Erythroblast (primary cell): ENCODE measurements at places on chromosomes 5 and 9.
A peak's percentile ranks its signal among the peaks of the same experiment; 100 is the strongest.

DNA sequence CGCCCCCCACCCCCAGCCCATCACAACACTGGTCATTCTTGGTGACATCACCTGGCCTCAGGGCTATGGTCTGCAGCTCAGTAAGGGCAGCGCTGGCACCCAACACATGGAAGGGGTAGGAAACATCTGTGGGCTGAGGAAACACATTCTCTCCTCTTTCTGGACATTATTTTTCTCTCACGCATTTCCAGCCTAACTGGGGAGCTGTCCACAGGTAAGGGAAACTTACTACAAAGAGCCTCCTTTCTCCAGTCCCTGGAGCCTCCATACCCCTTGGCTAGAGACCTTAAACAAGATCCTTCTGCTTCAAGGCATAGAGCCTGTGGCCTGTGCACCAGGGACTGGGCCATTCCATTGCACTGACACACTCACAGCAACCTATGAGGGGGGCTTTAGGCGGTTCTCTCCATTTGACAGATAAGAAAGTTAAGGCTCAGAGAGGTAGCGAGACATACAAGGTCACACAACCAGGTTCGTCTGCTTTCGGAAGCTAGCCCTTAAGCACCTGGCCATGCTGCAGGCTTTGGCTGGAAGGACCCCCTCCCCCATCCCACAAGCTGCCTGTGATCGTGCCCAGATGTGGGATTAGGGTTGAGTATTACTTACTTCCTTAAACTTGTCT lies 40.7 kb downstream of the CXXC5 start:
- DNase-seq = no peak

- DNase-seq = no peak
Measured at GRCh38 chr9:121404906-121405305, 34.9 kb upstream of the STOM start.

- DNase-seq = no peak
Measured at GRCh38 chr5:117594166-117594565, 1019.5 kb upstream of the SEMA6A start.

DNA sequence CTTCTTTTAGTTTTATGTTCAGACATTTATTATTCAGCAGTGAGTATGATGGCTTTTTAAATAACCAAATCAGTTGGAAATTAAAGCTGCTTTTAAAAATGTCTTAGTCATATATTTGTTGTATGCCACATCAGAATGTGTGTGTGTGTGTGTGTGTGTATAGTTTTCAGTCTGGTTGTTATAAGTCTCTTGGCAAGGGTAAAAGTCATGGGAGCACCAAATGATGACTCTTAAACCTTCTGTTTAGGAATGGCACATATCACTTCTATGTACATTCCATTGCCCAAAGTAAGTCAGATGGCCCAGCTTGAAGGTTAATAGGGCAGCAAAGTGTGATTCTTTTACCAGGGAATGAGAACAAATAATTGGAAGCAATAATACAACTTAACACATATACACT lies 135.9 kb downstream of the RNF180 start:
- no peak for DNase-seq

DNA sequence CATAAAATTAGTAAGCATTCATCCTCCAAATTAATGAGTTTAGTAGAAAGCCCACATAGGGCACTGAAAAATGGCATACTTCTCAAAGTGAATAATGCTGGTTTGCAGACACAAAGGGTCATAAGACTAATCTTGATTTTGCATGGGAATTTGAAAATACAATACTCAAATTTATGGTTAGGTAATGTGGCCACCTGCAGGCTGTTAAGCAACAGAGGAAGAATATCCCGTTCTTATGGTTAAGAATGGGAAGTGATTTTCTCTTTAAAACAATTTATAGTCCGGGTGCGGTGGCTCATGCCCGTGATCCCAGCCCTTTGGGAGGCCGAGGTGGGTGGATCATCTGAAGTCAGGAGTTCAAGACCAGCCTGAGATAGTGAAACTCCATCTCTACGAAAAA lies 9.4 kb upstream of the PLCXD3 start:
- DNase-seq = no peak

- no peak for DNase-seq
Measured at GRCh38 chr5:21613971-21614488, 1239.1 kb downstream of the CDH12 start.

DNA sequence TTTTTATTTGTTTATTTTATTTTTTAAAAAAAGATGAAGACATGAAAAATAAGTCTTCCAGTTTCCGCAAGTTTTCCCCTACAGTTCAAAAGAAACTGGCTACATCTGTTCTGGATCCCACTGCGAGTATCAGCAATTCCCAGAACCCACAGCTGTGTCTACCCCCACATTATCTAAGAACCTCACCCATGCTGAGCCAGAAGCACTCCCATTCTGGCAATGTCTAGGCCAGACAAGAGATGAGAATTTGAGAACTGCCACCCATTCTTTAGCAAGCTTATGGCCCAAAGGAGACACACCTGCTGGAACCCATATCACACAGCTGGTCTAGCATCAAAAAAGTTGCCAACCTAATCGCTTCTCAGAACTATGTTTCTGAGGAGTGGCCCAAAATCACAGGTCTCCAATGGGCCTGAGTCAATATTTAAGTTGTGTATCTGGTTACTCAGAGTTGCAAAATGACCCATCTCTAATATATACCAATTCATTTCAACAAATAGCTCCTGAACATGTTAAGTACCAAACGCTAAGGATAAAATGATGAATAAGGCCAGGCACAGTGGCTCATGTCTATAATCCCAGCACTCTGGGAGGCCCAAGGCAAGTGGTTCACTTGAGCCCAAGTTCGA lies 27.1 kb downstream of the MTMR12 start:
- DNase-seq = peak; percentile 91

- no peak for DNase-seq
Measured at GRCh38 chr9:88084357-88085183, 53.7 kb downstream of the SPATA31C2 start.

DNA sequence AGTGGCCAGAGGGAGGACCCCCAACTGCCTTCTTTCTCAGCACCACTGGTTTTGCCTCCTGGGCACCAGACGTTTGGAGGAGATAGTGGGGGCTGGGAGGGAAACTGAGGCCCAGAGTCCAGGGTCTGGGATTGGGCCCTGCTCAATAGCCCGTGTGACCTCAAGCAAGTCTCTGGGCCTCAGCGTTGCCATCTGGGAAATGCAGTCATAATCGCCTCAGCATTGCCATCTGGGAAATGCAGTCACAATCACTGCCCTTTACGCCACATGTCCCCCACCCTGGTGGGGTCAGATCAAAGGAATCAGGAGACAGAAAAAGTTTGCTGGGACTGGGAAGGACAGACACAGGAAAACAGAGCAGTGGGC lies 1.6 kb downstream of the SH2D3C start:
- DNase-seq = no peak

- DNase-seq = peak; percentile 13
Measured at GRCh38 chr5:67375606-67376005, 179.0 kb upstream of the CD180 start.

DNA sequence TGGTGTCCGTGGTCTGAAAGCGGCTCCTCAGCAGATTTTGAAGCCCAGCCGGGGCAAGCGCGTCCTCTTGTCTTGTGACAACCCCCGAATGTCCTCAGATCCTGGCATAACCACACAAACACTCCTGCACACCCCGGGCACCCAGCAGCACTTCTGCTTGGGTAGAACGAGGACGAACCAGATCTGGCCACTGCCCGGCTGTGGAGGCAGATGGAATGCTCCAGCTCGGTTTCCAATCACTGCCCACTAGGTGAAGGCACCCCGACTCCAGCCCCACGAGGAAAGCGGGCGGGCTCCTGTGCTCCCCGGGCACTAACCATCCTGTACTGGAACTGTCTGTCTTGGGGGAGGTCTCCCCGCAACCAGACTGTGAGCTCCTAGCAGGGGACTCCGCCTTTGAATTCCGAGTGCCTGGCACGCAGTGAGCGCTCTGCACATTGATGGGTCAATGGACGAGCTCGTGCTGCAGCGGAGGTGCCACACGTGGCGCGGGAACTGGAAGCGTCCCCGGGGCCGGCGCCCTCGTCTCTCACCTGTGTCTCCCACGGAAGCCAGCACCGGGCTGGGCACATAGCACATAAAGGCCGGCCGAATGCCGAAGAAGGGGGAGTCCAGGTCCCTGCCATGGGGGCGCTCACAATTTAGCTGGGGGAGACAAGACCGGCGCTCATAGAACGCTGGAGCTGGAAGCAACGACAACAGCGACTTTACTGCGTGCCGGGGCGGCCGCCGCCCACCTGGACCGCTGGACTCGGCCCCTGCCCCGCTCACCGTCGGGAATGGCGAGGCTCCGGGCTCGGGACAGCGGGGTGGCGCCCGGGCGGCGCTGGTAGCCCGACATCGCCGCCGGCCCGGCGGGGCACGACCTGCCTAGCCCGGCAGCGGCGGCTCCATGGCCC lies 608 bp downstream of the ENTR1 start:
- peak; percentile 54 for DNase-seq

DNA sequence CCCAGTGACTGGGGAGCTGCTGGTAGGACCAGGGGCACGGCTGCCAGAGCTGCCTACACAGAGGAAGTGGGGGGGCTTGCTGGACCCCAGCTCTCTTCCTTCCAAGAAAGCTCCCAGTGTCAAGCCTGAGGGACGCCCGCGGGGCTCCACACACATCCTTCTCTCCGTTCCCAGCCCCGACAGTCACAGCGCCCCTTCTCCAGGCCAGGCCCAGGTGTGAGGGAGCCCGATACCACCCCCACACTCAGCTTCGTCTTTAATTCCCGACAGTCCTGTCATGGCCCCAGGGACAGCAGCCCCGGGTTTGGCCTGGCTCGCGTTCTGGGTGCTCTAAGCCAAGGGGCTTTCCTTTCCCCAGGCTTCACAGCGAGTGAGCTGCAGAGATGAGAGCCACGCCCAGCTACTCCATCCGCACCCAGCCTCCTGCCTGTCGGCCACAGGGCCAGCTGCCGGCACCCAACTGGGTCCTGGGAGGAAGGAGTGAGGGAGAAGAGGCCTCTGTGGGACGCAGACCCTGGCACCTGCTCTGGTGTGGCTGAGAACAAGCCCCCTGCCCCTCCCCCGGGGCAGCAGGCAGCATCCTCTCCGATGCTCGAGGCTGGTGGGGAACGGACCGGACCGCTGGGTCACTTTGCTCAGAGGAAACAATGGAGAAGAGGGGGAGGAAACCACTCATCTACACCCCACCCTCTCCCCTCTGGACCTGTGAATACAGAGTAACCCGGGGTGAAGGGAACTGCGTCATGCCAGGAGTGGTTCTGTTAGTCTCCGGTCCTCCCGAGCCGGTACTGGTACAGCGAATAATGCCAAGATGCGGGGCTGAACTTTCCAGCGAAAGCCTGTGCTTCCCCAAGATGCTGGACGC lies 53.9 kb upstream of the PHYKPL start:
- no peak for DNase-seq

DNA sequence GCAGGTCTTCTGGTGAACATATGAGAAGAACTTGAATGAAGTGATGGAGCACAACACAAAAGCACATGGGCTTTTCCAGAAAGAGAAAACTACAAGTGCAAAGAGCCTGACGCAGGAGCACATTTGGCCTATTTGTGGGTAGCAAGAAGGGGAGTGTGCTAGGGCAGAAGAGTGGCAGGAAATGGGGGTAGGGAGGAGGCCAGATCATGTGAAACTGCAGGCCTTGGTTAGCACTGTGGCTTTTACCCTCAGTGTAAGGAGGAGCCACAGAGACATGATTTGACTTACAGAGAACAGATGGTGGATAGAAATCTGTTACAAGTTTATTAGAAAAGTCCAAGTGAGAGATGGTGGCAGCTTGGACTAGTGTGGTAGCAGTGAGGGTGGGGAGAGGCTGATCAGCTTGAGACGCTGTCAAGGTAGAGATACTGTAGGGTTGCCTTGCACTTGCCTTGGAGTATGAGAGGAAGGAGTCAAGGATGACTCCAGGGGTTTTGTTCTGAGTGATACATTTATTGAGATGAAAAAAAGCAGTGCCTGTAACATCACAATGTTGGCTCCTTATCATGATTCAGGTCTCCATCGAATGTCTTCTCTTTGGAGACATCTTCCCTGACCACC lies 126.7 kb downstream of the PPP2R2B start:
- DNase-seq = no peak

GRCh38 chr5:111840036-111840674 lies 83.2 kb upstream of the NREP start:
- DNase-seq = no peak

GRCh38 chr9:69885474-69885929 lies 64.9 kb downstream of the CFAP95 start:
- no peak for DNase-seq

DNA sequence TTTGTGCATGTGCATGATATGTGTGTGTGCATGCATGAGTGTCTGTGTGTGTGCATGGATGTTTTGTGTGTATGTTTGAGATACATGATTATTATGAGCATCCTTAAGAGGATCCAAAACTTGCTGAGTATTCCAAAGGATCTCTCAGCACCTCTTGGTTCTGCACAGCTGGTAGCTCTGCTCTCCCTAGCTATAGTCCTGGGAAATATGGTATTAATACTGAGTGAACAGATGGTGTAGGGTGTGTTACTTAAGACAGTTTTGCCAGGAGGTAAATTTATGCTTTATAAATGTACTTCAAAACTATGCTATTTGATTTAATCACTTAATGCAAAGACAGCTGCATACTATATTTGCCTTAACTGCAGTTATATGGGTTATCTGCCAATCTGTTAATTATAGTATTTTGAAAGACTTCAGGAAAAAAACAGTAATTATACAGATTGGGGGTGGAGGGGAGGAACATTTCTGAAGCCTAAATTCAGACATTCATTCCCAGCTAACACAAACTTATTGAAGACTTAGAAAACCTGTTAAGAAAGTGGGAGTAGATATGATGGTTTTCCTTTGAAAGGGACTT lies 215.5 kb downstream of the MPDZ start:
- DNase-seq = no peak

- no peak for DNase-seq
Measured at GRCh38 chr5:3661755-3662296, 66.2 kb downstream of the IRX1 start.

DNA sequence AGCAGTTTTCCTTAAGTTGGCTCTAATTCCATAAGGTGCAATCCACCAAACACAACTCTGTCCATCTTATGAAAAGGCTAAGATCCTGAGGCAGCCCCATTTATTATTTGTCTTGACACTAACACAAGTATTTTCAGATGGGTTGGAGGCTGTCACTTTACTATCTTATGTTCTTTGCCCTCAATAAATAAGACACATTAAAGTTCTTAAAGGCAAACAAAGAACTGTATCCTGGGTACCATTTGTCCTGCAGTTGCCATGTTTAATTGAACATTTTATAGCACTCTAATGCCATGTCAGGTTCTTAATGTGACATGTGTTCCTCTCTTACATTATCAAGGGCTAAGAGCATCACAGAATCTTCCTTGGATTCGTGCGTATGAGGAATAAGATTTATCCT lies 189.5 kb upstream of the SNX2 start:
- no peak for DNase-seq

DNA sequence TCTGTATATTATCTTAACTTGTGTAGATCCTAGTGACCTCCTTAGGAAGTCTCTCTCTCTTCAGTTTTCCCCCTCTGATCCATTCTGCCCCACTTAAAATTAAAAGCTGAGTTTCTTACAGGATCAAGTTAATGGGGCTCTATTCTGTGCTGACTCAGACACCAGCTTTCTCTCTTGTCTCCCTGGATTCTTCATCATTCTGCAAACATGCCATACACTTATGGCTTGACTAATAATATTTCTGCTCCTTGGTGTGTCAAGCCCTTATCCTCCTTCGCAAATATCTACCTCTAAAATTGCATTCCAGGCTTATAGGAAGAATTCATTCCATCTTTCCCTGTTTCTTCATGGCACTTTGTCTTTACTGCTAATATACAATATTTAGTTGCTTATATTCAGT lies 18.1 kb downstream of the LRRC70 start:
- no peak for DNase-seq
